Stimulated activated CD8-positive, alpha-beta memory T cell treated with anti-CD3 and anti-CD28 coated beads, Interleukin-4, amount 100 ng/mL, for 1 hour (primary cell): ENCODE measurements at places on chromosomes 11 and 22.

DNA sequence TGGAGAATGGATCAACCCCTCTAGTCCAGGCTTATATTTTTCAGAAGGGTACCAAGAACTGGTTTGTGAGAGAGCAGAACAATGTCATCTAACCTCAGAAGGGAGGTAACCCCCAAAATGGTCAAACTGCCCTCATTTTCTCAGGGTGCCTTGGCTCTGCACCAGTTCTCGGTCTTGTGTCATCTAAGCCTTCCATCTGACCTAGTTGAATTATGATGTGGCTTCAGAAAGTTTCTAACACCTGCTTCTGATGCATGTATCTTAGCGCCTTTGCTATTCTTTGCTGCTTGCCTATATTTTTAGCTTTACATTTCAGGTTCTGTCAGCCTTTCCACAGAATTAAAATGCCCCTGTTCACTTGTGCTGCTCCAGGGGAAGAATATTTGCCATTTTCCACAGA is 91.7 kb upstream of the E2F8 start:
- no peak for DNase-seq

DNA sequence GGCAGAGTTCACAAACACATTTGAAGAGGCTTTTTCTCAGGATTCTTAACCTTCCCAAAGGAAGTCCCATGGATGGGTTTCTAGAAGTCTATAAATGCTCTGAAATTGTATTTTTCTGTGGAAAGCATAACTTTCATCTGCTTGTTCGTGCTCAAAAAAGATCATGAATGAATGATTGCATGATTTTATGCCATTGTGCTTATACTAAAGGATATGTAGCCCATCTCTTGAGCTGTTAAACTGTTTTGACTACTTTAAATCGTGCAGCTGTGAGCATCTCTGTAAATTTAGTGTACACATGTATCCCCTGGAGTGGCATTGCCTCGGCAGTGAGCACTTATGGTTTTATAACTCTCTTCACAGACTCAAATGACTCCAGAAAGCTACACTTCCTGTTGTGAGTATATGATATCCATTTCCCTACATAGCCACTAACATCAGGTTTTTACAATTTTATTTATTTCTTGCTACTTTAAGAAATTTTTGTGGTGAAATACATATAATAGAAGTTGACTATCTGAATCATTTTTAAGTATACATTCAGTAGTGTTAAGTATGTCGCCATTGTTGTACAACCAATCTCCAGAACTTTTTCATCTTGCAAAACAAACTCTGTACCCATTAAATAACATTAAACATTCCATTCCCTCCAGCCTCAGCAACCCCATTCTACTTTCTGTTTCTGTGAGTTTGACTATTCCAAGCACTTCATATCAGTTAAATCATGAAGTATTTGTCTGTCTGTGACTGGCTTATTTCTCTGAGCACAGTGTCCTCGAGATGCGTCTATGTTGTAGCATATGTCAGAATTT is 8.0 kb downstream of the NEAT1 start:
- DNase-seq, result no peak

DNA sequence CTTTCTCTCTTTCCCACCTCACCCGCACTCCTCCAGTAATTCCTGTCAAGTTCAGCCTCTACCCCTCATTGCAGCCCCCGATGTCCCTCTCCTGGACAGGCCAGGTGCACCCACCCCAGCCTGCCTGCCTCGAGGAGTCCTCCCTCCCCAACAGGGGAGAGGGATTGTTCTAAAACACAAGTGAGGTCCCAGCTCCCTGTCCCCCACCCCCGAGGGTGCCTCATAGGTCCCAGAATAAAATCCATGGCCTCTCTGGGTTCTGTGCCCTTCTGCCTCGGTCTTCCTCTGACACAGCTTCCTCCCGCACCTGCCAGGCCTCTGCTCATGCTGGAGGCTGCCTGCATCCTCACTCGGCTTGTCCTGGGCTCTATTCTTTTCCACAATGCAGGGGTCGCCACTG is 720.1 kb downstream of the BRD1 start:
- DNase-seq, result no peak

DNA sequence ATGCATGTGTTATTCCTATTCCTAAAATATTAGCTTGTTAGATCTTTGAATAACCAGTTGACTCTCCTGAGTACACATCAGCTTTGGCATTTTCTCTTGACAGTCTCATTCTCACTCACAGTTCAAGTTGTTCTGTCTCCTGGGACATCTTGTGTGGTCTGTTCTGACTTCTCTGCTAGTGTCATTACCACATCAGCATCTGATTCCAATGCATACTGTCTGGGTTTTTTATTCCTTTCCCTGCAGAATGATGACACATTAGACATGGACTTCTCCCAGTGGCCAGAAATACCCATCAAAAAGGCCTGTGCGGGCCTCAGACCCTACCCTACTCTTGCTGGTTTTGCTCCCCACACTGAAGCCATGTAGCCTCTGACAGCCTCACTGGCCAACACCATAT is 2.7 kb downstream of the ZNF74 start:
- DNase-seq, result no peak

- DNase-seq, result no peak
These were observed 44.8 kb downstream of the TENM4 start for GRCh38 chr11:79396001-79396400.

DNA sequence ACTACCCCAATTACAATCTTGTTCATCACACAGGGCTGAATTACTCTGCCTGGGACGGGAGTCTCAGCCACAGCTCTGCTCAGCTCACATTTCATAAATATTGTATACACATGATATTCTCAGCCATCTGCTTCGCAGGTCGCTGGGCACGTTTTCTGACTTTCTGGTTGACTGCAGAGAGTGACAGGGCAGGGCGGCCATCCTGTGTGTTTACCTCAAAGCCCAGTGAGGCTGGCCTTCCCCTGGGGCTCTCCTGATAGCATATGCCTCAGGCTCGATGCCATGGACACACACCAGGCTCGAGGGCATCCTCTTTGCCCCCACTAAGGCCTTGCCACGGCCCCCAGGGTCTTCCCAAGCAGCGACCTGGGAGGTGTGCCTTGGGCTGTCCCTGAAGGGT is 345.0 kb downstream of the CADM1 start:
- no peak for DNase-seq

GRCh38 chr22:17891481-17892167 is 117.4 kb upstream of the BID start:
- DNase-seq, result no peak

GRCh38 chr22:44384563-44385295 is 72.0 kb upstream of the SHISAL1 start:
- DNase-seq, result no peak

GRCh38 chr11:25159341-25159740 is 662.5 kb downstream of the LUZP2 start:
- no peak for DNase-seq

- no peak for DNase-seq
These were observed 3.7 kb upstream of the PLAAT4 start for GRCh38 chr11:63532799-63533475.

- DNase-seq, result no peak
These were observed 19.9 kb downstream of the LARGE2 start for GRCh38 chr11:45942381-45942780.

- DNase-seq, result no peak
These were observed 411 bp downstream of the SIGIRR start for GRCh38 chr11:414318-414857.
